ENCODE measurements at places on chromosomes 13 and 19. TPM values are rescaled to one million over a fixed set of nuclear protein-coding genes. Genes with fewer than 3 reads are reported as not detected.

DNA sequence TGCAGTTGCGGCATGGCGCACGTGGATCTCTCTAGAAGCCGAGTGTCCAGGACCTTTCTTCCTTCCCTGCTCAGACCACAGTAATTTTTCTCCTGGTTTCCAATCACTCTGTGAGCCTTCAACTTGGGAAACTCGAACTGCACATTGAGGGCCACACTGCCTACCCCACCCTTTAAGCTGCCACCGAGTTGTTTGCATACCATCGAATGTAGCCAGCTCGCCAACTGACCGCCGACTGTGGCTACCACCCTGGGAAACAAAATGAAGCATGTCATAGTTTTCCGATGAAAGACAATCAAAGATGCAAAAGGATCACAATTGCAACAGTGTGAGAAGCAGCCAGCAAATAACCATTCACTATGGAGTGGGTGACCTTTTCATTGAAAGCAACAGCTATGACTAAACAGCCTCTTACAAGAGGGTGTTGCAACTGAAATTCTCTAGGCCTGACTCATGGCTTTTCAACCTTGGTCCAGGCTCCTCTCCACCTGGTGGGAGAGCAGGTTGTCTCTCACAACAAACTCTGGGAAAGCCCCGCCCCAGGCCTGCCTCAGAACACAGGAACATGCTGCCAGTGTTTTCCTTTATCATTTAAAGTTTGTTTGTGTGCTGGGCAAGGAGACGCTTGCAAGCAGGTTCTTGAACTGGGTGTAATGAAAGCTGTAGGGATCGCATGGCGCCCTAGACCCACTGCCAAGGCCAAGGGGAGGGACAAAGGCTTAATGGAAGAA lies 141.7 kb upstream of the SERP2 start:
- DNase-seq: no peak

- no peak for DNase-seq
These were observed 347 bp upstream of the TJP3 start for GRCh38 chr19:3707868-3708206.

DNA sequence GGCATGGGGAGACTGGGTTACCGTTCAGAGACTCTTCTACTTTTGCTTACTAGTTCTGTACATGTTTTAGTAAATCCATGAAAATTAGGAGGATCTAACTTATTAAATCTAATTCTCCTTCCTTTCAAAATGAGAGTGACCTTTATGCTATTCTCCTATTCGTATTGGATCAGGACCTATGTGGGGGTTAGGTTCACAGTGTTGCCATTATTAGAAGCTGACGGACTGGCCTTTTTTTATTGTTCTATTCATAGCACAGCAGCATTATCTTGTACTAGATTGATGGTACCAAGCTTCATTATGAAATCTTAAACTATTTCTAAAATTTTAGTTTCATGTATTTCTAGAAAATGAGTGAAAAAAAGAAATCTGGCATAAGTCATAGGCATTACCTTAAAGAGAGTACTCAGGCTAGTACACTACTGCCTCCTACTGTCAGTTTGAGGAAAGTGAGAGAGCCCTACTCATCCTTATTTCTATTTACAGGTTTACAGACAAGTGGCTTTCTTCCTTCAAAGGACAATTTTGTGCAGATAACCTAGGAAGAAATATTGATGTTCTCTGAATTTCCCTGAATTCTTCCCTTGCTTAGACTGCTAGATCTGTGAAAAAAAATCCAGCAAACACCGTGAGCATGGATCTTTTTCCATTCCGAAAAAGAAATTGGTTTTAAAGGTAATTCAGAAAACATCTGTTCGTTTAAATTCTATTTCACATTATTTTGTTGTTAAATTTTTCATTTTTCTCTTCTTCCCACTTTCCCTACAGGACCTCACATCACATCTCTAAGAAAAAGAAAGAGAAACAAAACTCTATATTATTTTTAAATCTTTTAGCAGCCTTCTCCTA lies 485.5 kb downstream of the DIAPH3 start:
- DNase-seq: no peak

DNA sequence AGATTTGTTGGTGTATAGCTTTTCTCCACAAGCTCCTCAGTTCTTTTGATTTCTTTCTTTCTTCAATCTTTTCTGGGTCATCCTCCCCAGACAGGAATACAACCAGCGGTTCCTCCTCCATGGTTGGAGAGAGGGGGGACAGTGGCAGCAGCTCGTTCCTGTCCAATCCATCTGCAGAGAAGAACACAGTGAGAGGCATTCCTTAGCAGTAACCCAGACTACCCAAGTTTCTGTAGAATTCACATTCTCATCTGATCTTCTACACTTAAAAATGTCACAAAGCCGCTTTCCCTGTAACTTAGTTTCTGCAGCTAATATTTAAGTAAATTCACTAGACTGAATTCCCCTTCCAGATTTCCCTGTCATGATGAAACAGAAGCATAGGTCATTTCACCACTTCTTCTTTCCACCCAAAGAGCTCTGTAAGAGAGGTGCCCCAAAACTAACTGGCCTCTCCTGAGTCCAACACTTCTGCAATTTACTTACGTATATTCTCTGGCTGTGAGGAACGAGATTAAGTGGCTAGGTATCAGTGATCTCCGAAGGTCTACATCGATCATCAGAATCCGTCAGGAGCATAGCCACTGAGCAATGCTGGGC lies 171.9 kb downstream of the TBC1D4 start:
- no peak for DNase-seq

- peak; percentile 69 for DNase-seq
These were observed 1.1 kb upstream of the LMTK3 start for GRCh38 chr19:48512504-48513288.

DNA sequence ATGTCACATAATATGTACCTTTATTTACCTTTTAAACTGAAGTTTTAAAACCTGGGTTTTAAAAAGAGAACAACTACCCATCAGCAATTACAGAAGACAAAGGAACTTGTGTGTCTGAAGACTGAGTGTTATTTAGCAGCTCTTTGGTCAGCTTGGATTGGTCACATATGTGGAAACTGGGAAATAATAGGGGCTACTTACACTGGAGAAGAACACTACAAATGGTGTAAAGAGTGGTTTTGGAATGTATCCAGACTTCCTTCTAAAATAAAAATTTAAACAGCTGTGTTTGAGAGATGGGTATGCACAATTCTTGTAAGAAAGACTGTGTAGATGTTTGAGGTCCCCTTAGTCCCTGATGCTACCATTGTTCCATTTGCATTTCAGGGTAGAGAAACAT lies 13.3 kb downstream of the TNFRSF19 start:
- no peak for DNase-seq

DNA sequence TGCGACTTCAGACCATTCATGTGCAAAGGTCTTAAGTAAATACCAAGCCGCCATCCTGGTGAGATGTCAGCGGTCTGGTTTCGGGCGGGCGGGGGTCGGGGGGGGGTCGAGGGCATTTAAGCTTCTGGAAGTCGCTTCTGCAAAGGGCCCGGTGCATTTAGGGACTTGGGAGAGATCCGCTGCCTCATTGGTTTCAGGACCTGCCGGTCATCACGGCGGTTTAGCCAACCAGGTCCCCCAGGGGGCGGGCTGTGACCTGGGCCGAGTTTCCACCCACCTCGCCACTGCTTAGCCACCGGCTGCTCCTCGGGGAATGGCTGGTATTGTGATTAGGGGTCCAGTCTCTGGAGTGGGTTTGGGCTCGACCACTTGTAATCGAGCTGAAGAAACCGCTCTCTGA lies 7.8 kb downstream of the ANKLE1 start:
- peak; percentile 24 for DNase-seq

DNA sequence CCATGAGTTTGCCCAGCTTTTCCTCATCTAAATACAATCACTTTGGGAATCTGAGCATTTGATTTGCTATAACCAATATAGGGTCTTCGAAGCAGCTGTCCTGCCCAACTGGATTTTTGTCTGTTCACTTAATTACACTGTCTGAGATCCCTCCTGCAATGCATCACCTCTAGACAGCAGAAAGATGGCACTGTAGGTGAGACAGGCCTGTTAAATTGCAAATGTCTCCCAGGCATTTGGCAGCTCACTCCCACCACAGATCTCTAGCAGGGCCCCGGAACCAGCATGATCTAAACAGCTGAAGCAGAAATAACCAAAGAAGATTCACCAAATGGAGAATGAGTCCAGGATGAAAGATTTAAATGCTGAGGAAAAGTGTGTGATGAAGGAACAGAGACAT lies 41.9 kb upstream of the SERPINE3 start:
- no peak for DNase-seq

DNA sequence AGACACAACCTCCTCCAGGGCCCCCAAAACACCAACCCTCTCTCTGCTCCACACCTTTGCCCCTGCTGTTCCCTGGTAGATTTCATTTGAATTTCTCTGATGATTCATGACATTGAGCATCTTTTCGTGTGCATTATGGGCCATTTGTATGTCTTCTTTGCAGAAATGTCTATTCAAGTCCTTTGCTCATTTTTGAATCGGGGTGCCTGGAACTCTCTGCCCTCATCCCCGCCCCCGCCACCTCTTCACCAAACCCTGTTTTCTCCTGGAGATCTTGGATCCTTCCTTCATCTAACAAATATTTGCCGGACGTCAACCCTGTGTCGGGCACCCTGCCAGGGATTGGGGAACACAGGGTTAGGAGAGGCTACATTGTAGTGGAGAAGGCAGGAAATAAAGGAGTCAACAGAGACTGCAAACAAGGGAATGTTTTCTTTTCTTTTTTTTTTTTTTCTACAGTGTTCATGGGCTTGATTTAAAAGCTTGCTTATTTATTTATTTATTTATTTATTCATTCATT lies 25.5 kb upstream of the SLC1A5 start:
- no peak for DNase-seq

- DNase-seq: no peak
These were observed 122.6 kb upstream of the SLC10A2 start for GRCh38 chr13:103188713-103189326.

GRCh38 chr13:28067491-28067890 lies 32.9 kb downstream of the FLT3 start:
- no peak for DNase-seq

DNA sequence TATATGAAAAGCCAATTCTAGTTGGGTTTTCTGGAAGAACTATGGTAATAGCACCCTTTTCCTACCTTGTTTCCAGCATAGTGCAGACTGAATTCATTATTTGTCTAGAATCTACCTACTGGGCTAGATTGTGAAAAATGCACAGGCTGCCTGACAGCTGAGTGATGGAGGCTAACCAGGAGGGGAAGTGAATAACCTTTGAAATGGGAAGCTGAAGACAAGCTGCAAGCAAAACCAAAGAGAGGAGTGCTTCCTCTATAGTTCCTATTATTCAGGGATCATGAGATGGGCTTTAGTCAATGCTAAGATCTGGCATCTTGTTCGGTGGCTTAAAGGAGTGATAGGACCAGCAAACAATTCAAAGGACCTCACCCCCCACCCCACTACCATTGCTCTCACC lies 26.9 kb downstream of the MZT1 start:
- DNase-seq: no peak

DNA sequence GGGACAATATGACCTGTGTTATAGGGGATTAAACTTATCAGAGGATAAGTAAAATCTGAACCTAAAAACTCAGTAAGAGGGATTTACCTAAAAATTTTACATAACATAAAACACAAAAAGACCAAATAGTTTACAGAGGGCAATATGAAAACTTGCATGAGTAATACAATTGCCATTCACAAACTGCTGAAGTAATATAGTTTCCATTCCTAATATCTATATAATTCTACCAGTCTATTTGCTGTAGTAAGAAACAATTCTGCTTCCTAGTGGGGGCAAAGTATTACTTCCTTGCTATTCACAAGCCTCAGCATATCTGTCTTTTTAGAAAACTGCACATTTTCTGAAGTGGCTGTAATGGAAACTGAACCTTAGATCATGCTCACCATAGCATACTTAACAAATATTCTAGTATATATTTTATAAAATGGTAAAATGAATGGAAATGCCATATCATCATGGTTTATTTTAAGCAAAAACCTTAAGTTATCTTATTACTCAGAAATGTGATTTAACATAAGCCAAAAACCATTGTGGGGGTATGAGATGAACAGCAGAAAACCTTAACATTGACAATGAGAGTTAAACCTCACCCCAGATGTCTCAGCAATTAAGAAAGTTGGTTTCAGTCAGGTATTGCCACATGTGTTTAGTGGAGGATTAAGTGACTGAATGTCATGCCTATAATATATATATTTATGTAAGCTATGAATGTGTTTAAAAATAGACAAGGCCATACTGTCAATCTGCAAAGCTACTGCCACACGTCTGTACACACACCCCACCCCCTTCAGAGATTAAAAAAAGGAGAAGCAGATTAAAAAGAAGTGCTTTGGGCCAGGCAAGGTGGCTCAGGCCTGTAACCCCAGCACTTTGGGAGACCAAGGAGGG lies 136.8 kb downstream of the MIPEP start:
- DNase-seq: no peak

DNA sequence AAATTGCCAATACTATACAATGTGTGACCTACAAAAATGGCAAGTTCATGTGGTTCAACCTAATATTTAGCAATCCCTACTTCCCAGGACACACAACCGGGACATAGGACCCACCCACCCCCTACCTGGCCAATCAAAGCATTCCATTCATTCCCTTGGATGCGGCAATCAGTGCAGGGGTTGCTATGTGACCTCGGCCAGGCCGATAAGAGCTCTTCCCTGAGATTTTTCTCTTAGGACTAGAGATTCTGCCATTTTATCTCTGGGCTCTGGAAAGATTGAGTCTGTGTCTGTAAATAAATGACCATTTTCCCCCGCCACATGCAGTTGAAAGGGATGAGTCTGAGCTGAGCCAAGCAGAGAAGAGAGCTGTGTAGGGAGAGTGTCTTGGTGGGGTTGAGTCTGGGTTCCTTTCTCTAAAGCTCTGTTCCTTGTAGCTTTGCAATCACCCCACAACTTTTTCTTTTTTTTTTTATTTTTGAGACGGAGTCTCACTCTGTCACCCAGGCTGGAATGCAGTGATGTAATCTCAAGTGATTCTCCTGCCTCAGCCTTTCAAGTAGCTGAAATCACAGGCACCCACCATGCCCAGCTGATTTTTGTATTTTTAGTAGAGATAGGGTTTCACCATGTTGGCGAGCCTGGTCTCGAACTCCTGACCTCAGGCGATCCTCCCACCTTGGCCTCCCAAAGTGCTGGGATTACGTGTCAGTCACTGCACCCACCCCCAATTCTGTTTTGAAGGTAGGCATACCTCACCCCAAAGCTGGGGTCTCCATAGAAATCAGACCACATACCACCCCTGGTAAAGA lies 7.4 kb downstream of the IFNL1 start:
- no peak for DNase-seq

PLIN5 gene
- total RNA-seq: 0.93 TPM

LGALS14 gene
- total RNA-seq: not detected

PSG11 gene
- not detected for total RNA-seq

CEACAM16 gene
- total RNA-seq: not detected

ZNF536 gene
- total RNA-seq: not detected

SELENOV gene
- not detected for total RNA-seq

CEACAM7 gene
- total RNA-seq: not detected
